ENCODE measurements at places on chromosomes 12 and 14.

DNA sequence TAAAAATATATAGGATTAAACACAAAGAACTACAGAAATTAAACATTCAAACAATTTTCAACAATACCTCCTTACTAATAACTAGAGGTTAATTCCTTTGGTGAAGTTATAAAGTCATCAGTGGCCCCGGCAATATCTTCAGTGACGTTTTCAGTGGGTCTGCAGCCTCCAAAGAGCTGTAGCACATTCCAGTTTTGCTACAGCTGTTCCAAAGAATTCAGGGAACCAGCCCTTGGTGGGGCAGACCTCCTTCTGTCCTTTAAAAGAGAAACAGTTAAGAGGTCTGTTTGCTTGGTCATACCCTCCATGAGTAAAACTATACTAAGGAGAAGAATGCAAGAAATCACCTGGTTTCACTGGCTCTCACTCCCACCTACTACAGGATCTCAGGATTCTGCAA lies 99.2 kb upstream of the ZDHHC17 start:
- no peaks in the 10 kb centered on the region for H3K27me3 ChIP-seq
- H3K27ac ChIP-seq: peak overlapping the region; percentile 76
- no peak for DNase-seq

- H3K27ac ChIP-seq: no peak overlapping the region
- H3K4me3 ChIP-seq: no peak overlapping the region
- peaks cover 10% of the 10 kb centered on the region for H3K4me1 ChIP-seq
- H3K27me3 ChIP-seq: no peaks in the 10 kb centered on the region
- no peaks in the 10 kb centered on the region for H3K36me3 ChIP-seq
- DNase-seq: no peak
Observed at GRCh38 chr12:25041006-25041741, 92.3 kb upstream of the BCAT1 start.

GRCh38 chr14:24861083-24861630 lies 188.8 kb downstream of the STXBP6 start:
- no peak for DNase-seq
- H3K4me3 ChIP-seq: no peak overlapping the region
- H3K4me1 ChIP-seq: no peaks in the 10 kb centered on the region
- H3K27ac ChIP-seq: no peak overlapping the region
- H3K36me3 ChIP-seq: no peaks in the 10 kb centered on the region

GRCh38 chr14:89445273-89445973 lies 28.4 kb upstream of the FOXN3 start:
- peak overlapping the region; percentile 41 for H3K27ac ChIP-seq
- H3K4me3 ChIP-seq: no peak overlapping the region
- H3K36me3 ChIP-seq: no peaks in the 10 kb centered on the region
- no peak for DNase-seq
- H3K4me1 ChIP-seq: peaks cover 83% of the 10 kb centered on the region

DNA sequence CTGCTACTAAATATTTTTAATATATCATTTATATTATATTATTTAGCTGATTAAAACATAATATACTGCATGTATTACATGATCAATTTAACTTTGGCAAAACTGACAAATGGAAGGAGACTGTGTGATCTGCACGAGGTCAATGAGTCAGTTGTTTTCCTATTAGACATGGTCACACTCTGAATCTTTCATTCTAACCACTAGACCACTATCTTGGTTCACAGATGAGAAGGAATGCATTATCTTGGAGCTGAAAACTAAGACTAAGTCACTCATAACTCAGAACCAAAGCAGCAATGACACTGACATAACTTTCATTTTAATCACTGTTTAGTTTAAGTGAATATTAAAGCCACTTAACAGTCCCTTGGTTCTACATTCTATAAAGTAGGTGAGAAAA lies 37.4 kb downstream of the GNPTAB start:
- H3K4me1 ChIP-seq: peaks cover 12% of the 10 kb centered on the region
- no peak overlapping the region for H3K27ac ChIP-seq
- no peaks in the 10 kb centered on the region for H3K27me3 ChIP-seq
- no peaks in the 10 kb centered on the region for H3K36me3 ChIP-seq
- H3K4me3 ChIP-seq: no peak overlapping the region

DNA sequence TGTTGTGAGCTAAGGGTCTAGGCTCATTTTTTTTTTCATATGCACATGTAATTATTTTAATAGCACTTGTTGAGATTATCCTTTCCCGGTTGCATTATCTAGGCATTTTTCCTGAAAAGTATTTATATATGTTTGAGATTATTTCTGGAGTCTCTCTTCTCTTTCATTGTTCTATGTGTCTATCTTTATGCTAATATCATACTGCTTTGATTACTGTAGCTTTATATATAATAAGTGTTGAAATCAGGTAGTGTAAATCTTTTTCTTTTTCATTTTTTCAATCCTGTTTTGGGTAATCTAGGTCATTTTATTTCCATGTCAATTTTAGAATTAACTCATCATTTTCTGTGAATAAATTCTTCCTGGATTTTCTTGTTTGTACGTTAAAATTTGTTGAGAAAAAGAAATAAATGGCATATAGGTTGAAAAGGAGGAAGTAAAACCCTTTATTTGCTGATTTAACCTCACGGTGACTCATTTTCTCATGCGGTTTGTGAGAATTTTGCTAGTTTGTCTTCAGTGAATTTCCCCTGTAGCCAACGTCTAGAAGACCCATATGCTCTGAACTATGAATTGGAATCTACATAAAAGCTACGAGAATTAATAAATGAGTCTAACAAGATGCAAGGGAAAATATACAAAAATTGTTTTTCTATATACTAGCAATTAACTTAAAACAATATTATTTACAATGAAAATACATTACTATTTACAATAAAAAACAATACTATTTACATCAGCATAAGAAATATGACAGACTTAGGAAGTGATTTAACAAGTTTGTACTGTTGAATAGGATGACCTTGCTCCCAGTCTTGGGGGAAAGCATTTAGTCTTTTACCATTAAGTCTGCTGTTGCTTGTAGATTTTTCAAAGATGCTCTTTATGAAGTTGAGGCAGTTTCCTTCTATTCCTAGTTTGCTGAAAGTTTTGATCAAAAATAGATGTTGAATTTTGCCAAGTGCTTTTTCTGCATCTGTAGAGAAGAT lies 105.0 kb downstream of the SNAPC1 start:
- H3K4me1 ChIP-seq: no peaks in the 10 kb centered on the region
- H3K27ac ChIP-seq: no peak overlapping the region
- H3K36me3 ChIP-seq: no peaks in the 10 kb centered on the region

- no peaks in the 10 kb centered on the region for H3K27me3 ChIP-seq
- H3K27ac ChIP-seq: no peak overlapping the region
- peaks cover 96% of the 10 kb centered on the region for H3K4me1 ChIP-seq
- H3K36me3 ChIP-seq: peaks cover 97% of the 10 kb centered on the region
- DNase-seq: no peak
Observed at GRCh38 chr12:56622535-56622934, 7.6 kb downstream of the BAZ2A start.

DNA sequence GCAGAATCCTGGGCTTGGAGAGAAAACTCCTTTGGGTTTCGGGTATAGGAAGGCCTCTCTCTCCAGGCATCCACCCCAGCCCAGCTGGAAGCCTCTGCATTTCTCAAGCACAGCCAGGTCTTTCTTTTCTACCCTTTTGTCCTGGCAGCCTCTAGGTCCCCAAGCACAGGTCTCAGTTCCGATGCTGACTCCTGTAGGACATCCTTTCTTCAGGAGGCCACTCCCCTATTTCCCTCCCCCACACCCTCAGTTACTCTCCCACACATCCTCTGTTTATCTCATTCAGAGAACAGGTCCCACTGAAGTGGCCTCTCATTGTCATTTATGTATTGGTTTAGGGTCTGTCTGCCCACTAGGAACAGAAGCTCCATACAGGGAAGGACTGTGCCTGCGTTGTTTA lies 352.6 kb downstream of the VRK1 start:
- DNase-seq: no peak
- no peaks in the 10 kb centered on the region for H3K36me3 ChIP-seq
- H3K4me3 ChIP-seq: no peak overlapping the region

GRCh38 chr14:92686411-92686899 lies 62.0 kb downstream of the LGMN start:
- H3K27me3 ChIP-seq: no peaks in the 10 kb centered on the region
- H3K4me1 ChIP-seq: peaks cover 1% of the 10 kb centered on the region
- H3K36me3 ChIP-seq: peaks cover 100% of the 10 kb centered on the region
- H3K27ac ChIP-seq: peak overlapping the region; percentile 1

- peaks cover 29% of the 10 kb centered on the region for H3K4me1 ChIP-seq
- H3K4me3 ChIP-seq: no peak overlapping the region
- no peak overlapping the region for H3K27ac ChIP-seq
- H3K36me3 ChIP-seq: no peaks in the 10 kb centered on the region
Observed at GRCh38 chr14:55133416-55133815, 4.4 kb downstream of the LGALS3 start.

DNA sequence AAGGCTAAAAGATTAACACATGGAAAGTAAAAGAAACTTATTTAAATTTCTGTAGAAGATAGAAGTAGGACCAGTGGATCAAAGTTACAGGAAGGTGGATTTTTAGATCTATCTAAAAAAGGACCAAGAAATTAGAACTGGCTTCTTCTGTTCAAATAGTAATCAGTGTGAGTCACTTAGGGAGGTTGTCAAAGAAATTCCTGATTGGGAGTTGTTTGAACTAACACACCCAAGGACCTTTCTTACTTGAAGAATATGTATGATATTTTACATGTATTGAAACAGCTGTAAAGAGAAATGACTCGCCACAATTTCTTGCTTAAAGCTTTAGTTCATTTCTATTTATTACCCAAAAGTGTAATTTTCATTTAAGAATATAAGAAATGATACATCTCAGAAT lies 256.9 kb downstream of the RAD51B start:
- H3K4me1 ChIP-seq: no peaks in the 10 kb centered on the region
- no peaks in the 10 kb centered on the region for H3K27me3 ChIP-seq

GRCh38 chr14:76918256-76918781 lies 92.1 kb downstream of the LRRC74A start:
- peaks cover 82% of the 10 kb centered on the region for H3K4me1 ChIP-seq
- peak; percentile 88 for DNase-seq
- H3K27me3 ChIP-seq: no peaks in the 10 kb centered on the region
- no peaks in the 10 kb centered on the region for H3K36me3 ChIP-seq
- H3K27ac ChIP-seq: peak overlapping the region; percentile 82

DNA sequence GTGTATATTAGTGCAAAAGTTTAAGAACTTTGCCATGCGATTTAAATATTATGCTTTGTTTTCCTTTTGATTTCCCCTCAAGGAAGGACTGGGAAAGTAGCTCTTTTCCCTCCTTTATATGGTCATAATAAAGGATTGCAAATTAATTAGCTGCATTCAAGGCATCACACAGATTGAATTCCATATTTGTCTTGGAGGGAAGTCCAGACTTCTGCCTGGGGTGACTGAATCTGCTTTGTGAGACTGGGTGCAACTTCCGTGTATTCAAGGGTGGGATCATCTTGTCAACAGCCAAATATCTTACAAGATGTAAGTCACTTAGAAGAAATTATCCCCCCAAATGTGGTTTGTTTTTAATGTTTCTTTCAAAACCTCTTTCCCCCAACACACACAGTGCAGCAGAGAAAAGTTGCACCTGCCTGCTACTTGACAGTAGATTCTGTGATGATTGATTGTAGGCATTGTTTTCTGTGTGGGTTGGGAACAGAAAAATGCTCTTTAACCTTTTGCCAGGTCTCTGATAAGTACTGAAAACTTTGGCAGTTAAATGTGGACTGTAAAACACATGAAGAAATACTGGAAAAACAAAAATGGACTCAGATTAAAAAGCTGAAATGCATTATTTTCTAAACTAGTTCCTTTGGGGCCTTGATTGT lies 28.4 kb downstream of the STK38L start:
- H3K27me3 ChIP-seq: no peaks in the 10 kb centered on the region
- H3K27ac ChIP-seq: no peak overlapping the region
- peaks cover 6% of the 10 kb centered on the region for H3K4me1 ChIP-seq
- no peak for DNase-seq
- no peaks in the 10 kb centered on the region for H3K36me3 ChIP-seq
- H3K4me3 ChIP-seq: no peak overlapping the region

DNA sequence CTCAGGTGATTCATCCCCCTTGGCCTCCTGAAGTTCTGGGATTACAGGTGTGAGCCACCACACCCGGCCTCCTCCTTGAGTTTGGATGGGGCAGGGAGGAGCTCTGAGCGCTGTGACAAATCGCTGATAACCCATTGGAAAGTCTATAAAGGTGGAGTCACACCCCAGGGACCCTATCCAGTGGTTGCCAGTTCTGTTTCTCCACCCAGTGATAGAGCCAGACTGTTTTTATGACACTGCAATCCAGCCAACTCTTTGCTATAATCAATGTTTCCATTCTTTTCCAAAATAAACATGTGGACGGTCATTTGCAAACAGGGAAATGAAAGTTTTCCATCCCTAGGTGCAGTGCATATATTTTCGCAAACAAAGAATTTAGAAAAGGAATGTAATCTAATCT lies 142.0 kb upstream of the PELI2 start:
- no peak overlapping the region for H3K4me3 ChIP-seq
- no peaks in the 10 kb centered on the region for H3K36me3 ChIP-seq
- no peaks in the 10 kb centered on the region for H3K27me3 ChIP-seq
- no peaks in the 10 kb centered on the region for H3K4me1 ChIP-seq
- no peak for DNase-seq

DNA sequence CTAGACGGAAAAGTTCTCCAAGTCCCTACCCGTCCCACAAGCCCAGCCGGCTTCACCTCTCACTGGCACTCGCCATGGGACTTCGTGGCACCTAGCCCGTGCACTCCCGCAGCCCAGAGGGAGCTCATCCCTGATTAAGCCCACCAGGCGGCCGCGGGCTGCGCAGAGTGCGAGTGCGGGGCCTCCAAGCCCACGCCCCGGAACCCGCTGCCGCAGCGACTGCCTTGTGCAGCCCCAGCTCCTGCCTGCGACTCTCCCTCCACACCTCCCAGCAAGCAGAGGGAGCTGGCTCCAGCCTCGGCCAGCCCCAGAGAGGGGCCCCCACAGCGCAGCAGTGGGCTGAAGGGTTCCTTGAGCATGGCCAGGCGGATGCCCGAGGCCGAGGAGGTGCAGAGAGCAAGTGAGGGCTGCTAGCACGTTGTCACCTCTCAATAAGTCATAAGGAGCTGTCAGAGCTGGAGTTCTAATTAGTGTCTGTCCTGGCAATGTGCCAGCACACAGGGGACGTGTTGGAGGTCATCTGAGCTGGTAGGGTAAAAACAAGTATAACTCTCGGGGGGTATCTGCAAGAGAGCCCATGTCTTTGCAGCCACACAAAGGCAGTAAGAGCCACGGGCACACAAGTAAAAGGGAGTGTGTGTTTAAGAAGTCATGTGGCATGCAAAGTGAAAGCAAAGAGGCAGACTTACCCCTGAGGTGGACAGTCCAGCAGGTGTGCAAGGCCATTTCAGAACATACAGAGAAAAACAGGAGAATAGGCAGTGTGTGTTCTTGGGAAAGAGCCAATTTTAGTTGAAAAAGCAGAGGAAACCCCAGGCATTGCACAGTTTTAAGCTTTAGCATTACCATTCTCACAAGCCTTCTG lies 27.1 kb upstream of the TMTC2 start:
- DNase-seq: no peak
- no peak overlapping the region for H3K4me3 ChIP-seq
- no peaks in the 10 kb centered on the region for H3K36me3 ChIP-seq
- H3K27me3 ChIP-seq: no peaks in the 10 kb centered on the region
- no peaks in the 10 kb centered on the region for H3K4me1 ChIP-seq

DNA sequence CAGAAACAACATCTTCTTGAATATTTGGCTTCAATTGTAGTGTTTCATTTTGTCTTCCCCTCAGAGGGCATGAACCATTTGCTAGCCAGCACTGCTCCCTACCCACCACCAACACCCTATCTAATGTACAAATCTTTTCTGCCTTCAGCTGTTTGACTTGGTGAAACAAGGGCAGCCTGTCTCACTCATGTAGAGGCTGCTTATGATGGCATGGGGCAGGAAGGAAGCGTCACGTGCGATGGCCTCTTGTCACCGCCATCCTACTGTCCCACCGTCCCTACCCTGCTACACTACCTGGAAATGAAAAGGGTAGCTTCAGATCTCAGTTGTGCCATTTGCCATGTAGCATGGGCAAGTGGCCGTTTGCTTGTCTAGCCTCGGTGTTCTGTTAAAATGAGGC lies 29.9 kb upstream of the LRTM2 start:
- peaks cover 10% of the 10 kb centered on the region for H3K36me3 ChIP-seq
- H3K27me3 ChIP-seq: no peaks in the 10 kb centered on the region
- no peak overlapping the region for H3K27ac ChIP-seq
- peaks cover under 1% of the 10 kb centered on the region for H3K4me1 ChIP-seq
